ENCODE measurements at places on chromosomes 7 and 10.

- no peak for DNase-seq
These were observed 141.6 kb upstream of the TCERG1L start for GRCh38 chr10:131452926-131453720.

DNA sequence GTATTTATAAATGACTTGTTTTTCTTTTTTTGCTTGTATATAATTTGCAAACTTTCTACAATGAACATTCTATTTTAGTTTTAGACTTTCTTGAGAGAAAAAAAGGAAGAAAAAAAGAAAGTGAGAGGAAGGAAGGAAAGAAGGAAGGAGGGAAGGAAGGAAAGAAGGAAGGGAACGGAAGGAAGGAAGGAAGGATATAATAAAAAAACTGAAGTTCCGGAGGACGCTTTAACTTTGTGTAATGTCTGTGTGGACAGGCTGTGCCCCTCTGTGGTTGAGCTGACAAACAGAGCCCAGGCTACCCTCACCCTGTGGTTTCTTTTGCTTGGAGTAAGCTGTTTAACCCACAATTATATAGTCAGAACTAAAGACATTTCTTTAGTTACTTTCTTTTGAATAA lies 108.7 kb downstream of the SEMA3D start:
- DNase-seq, result no peak

- DNase-seq, result no peak
These were observed 85.1 kb downstream of the LRRC4 start for GRCh38 chr7:127946111-127946510.

DNA sequence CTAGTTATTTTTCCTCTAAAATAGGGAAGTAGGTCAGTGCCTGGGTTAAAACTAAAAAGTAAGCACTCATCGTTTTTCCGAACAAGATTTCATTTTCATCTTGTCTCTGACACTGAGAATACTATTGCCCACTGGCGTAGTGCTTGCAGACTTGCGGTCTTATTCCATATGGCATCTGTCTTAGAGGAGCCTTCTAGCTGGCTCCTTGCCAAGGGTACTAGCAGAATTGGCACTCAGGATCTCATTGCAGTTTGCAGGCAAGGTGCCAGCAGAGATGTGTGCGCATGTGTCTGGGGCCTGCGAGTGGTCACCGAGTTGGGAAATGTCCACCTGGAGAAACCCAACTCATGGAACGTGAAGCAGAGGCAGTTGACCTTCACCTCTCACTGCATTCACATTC lies 143.4 kb downstream of the CELF2 start:
- no peak for DNase-seq

- DNase-seq, result no peak
These were observed 220.9 kb upstream of the HABP2 start for GRCh38 chr10:113331961-113332360.

- DNase-seq, result no peak
These were observed 32.3 kb upstream of the NUB1 start for GRCh38 chr7:151309311-151309710.

- no peak for DNase-seq
These were observed 42.2 kb downstream of the GPR85 start for GRCh38 chr7:113044394-113044793.

DNA sequence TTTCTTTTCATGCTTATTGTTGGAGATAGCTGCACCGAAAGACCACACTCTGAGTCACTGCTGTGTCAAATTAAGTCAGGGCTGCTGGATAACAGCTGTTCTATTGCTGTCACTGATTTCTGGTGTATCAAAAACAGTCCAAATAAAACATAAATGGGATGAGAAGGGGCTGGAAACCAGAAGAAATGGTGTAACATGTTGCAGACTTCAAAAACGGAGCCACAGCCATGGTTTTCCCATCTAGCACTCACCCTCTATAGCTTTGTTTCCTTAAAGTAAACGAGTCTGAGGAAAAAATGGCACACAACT lies 103.3 kb upstream of the DIP2C start:
- no peak for DNase-seq

DNA sequence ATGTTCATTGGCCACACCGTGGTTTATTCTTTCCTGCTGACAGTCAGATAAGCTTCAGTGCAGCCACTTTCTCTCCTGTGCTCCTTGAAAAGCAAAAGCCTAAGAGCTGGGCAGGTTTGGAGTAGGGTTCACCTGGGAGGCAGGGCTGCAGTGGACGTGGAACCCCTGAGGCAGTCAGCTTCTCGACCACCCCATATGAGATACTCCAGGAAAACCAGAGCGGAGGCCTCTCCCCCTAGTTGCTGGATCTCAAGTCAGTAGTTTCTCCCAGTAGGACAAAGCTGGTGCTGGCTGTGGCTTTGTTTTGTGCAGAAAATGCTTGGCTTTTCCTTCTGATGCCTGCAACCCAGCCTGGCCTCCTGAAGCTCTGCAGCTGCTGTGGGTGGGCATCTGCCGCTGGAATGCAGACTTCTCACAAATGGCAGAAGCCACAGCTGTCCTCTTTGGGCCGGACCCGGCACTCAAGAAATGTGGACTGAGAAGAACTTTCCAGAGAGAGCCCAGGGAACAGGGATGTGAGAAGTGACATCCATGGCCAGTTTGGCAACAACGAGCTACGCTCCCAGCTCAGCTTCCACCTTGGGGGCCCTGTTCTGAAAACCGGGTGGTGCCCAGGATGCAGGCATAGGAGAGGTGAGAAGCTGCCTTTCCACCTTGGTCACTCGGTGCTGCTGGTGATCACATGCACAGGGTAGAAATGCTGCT lies 276.6 kb upstream of the TCERG1L start:
- no peak for DNase-seq

DNA sequence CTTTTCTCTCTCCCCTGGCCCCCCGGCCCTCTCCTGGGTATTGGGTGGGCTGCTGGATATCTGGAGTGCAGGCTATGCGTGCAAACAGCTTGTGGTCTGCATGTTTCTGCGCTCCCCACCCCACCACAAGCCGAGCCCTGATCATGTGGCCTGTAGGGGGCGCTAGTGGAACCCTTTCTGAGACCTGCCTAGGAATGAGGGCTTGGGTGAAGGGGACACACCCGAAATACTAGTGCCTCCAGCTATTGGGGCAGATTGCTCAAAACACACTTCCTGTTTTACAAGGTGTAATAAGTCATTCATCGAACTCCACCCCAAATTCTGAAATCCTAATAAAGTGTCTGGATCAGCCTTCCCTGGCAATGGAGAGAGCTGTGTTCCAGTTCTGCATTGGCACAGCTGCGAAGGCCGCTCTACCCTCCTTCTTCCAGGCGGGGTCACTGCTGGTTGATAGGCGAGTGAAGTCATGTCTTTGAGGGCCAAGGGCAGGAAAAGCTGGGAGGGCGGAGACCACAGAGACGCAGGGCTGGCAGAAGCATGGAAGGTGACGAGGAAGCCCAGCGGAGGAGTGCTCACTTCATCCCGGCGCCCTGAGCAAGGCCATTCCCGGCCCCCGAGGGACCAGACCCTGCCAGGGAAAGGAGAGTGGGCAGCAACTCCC lies 19.8 kb upstream of the PRRT4 start:
- DNase-seq, result no peak

DNA sequence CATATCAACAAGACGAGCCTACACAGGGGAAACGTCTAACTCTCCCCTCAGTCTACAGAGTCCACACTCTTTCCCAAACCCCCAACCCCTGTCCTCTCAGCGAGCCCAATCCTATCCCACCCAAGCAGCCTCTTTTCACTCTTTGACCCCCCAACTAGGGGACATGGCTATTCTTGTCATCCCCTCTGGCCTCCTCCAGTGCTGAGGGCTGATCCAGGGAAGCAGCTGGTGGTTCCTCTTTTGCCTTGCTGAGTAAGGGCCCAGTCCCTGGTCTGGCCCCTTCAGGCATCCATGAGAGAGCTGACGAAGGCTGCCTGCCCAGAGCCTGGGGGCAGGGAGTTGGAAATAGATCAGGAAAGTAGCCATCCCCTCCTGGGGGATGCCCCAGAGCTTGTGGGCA lies 6.4 kb downstream of the NOBOX start:
- no peak for DNase-seq

DNA sequence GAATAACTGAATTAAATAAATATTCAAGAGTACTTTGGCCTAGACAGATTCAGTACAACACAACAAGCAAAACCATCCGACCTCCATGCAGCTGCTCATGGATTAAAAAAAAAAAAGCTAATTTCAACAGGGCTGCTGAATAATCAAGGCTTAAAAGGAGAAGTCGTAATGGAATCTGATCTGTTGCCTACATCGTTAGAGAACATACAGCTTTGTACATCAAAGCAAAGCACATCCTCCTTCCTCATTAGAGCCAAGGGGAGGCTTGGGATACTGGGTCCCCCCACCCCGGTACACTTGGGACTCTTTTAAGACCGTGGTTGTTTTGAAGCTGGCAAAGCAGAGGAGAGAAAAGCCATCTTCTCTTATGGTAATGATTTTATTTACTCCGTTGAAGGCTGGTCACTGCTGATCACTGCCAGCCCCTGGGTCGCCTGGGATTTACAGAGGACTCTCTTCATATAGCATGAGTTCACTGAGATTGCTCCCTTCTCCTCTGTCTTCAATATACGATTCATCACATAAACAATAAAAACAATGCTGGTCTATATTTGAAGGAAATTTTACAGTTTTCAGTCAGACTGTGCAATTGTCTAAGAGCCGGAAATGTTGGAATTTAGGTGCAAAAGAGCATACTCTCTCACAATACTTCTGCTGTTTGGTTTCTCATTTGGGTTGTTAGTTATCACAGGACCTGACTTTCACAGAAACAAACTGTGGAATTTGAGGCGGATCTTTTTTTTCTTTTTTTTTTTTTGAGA lies 148.8 kb downstream of the FAM107B start:
- no peak for DNase-seq

DNA sequence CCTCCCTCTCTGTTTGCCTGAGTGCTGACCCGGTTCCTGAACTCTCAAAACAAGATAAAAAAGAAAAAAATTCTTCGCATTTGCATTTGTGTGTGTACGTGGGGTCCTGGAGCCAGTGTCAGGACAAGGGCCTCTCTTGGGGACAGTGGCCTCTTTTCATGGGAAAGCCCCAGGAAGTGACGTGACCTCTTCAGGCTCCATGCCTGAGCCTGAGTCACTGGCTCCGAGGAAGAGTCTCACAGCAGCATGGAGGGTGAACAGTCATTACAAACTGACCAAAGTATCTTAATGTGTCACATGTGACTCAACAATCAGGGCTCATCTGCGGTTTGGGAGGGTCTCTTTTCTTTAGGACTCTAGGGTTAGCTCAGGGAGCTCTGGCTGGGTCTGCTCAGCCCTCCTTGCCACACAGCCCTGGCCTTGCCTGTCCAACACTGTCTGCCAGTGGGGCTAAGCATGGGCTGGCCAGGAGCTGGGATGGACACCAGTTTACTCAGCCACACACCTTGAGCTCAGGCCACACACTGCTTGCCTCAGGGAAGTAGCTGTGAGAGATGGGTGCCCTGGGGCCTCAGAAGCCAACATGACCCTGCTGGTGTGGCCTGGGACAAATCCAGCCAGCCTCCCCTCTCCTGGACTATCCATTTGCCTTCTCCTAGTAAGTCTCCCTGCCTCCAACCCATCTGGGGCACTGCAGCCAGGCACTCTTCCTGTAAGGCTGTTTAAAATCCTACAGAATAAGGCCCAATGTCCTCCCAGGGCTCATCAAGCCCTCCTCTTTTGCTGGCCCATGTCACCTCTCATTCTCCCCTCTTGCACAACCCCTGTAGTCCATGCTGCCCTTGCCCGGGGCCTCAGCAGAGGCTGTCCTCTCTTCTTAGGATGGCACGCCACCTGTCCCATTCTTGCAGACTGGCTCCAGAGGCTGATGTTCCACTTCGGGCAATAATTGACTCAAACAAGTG lies 10.5 kb downstream of the TMEM273 start:
- peak; percentile 35 for DNase-seq

GRCh38 chr10:124974131-124974530 lies 32.2 kb downstream of the ZRANB1 start:
- DNase-seq, result no peak

- DNase-seq, result no peak
These were observed 138.7 kb downstream of the NEURL1 start for GRCh38 chr10:103632247-103632642.

GRCh38 chr10:48923748-48924147 lies 15.9 kb downstream of the LRRC18 start:
- no peak for DNase-seq

- DNase-seq, result no peak
These were observed 43.1 kb downstream of the KLF6 start for GRCh38 chr10:3741688-3742461.

- no peak for DNase-seq
These were observed 27.7 kb downstream of the SUGCT start for GRCh38 chr7:40162516-40162915.

GRCh38 chr10:84665883-84666463 lies 337.6 kb downstream of the CCSER2 start:
- no peak for DNase-seq

DNA sequence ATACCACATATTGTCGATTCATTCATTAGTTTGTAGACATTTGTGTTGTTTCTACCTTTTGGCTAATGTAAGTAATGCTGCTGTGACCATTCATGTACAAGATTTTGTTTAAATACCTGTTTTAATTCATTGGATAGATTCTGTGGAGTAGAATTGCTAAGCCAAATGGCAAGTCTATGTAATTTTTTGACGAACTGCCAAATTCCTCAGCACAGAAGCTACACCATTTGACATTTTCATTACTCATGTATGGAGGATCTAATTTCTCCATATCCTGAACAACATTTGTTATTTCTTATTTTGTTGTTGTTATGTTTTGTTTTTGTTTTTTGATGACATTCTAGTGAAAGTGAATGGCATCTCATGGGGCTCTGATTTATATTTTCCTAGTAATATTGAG lies 1351.3 kb upstream of the SORCS1 start:
- no peak for DNase-seq

DNA sequence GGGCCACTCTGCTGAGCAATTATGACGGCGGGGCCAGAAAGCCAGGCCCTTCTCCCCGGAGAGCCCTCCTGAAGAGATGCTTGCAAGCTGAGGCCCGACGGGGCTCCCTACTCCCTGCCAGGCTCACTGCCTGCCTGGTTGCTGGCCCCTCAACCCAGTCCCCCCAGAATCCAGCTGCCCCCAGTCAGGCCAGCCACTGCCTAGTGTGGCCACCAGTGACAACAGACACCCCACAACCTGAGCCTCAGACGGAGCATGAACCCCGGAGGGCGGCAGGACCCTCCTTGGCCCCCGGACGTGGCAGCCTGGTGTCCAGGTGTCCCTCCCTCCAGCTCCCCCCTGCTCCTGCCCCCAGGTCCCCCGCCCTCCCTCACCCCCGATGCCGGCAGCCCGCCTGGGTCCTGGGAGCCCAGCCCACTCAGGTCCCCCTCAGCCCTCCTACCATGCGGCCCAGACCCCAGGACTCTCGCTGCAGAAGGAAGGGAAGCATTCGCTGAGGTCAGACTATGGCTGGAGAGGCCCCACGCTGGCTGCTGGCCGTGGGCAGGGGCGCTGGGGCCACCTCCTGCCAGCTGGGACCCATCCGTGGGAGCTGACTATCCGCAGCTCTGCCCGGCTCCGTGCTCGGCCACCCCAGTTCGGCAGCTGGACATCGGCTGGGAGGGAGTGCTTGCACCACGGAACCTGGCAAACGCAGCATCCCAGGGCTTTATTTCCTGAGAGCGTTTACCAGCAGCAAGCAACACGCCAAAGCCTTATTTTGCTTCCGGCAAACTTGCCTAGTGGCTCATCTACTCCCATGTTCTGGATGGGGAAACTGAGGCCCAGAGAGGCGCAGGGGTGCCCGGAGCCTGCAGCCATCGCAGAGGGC lies 89.8 kb downstream of the UNCX start:
- DNase-seq, result no peak

- no peak for DNase-seq
These were observed 129.1 kb upstream of the ITGB1 start for GRCh38 chr10:33087152-33087551.

GRCh38 chr7:39746103-39746819 lies 122.9 kb downstream of the RALA start:
- peak; percentile 20 for DNase-seq

GRCh38 chr10:77638321-77639101 lies 903 bp upstream of the KCNMA1 start:
- DNase-seq, result no peak
